ENCODE measurements at places on chromosomes 7 and 10.
A peak's percentile ranks its signal among the peaks of the same experiment; 100 is the strongest.

GRCh38 chr7:89687211-89687610 is 467.1 kb upstream of the STEAP1 start:
- no peak for DNase-seq

DNA sequence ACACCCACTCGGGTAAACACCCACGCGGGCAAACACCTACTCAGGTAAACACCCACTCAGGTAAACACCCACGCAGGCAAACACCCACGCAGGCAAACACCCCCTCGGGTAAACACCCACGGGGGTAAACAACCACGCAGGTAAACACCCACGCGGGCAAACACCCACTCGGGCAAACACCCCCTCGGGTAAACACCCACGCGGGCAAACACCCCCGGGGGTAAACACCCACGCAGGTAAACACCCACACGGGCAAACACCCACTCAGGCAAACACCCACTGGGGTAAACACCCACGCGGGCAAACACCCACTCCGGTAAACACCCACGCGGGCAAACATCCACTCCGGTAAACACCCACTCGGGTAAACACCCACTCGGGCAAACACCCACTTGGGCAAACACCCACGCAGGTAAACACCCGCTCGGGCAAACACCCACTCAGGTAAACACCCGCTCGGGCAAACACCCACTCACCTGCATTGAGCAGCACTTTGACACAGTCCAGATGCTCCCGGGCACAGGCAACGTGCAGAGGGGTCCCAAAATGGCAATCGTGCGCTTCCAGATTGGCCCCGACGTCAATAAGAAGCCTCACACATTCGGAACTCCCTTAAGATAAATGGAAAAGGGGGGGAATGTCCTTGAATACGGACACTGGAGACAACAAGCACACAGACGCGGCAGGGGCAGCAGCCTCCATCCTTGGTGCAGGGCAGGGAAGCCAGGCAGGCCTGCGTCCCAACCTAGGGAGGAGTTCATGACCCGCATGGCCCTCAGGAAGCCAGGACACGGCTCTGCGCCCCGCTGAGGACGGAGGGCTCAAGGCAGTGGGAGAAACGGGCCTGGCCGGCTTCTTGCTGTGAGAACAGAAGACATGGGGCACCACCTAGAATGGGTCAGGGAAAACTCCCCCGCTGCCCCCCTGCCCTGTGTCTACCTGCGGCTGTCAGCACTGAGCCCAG is 17.6 kb downstream of the ASB13 start:
- no peak for DNase-seq

DNA sequence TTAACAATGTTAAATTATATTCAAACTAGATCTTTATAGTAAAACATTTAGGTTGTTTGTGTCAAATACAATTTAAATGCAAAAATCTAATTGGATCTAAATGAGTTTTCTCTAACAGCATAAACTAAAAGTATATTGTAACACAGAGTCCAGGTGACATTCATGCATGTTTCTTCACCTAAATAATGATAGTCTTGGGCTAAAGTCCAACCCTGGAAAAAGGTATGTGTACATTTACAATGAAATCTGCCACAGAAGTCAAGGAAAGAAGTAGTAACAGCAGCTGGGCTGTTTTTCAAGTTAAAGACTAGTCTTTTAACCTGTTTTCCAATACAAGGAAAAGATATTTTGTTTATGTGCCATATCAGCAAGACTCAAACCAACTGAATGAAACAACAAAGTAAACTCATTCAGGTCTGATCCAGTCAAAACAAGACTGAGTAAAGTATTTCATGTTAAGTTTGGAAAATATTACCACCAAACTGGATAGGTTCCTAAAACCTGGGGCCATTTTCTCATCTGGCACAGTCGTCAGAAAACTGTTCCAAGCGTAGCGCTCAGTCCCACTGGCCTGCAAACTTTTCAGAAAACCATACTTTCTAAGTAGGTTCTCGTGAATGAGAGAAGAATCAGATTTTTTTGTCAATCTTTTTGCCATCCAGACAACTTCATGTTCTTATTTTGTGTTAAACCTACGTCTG is 349.2 kb downstream of the HGF start:
- no peak for DNase-seq

DNA sequence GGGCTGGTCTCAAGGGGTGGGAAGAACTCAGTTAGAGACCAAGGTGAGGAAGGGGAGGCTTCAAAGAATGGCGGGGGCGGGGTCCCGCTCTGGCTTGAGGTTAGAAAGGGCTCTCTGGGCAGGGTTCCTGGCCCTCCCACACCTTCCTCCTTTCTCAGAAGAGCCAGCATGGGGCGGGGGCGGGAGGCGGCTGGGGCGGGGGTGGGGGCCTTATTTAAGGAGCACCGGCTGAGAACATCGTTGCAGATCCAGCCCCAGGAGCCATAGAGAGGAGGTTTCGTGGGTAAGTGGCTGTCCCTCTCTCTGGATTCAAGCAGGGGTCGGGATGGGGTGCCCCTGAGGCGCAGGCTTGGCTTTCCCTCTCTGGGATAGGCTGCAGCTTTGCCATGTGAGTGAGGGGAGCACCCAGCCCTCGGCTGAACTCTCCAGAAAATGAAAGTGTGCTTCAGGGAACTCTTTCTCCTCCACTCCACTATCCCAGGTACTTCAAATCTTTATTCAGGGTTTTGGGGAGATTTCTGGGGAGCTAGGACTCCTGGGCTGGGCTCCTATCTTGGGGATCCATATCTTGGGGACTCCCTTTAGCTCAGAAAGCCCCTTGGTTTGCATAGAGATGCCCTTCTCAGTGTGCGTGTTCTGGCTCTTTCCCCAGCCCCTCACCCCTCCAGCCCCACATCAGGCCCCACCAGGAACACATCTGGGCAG is 3.3 kb upstream of the CUEDC2 start:
- peak; percentile 50 for DNase-seq

GRCh38 chr10:86266446-86267242 is 100.0 kb downstream of the GRID1 start:
- peak; percentile 32 for DNase-seq

DNA sequence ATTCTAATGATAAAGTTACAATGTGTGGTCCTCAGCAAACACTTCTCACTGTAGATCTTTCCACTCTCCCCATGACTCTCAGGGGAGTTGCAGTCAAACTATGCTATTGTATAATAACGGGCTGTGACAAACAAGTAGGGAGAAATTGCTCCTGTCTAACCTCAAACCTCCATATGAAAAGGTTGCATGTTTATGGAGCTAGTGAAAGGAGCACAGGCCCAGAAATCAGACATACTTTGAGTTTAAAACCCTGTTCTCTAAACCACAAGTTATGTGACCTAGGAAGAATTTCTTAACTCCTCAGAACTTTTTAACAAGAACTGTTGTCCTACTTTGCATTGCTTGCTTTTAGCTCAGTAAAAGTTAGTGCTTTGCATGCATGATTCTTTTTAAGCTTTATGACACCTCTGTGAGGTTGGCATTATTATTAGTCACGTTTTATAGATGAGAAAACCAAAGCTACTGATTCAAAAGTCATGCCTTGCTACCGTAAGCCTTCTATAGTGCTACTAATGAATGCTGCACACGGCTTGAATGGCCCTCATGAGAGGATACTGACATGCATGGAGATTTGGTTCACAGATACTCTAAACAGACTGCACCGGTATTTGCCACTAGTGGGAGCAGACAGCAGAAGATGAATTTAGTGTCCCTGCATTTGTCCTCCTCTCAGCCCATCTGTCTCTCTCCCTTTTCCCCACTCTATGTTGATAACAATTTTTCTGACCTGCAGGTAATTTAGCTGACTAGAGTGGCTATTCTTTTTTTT is 129.5 kb upstream of the PCGF5 start:
- no peak for DNase-seq

GRCh38 chr10:21497177-21497807 is 28.2 kb downstream of the SKIDA1 start:
- DNase-seq: peak; percentile 79

DNA sequence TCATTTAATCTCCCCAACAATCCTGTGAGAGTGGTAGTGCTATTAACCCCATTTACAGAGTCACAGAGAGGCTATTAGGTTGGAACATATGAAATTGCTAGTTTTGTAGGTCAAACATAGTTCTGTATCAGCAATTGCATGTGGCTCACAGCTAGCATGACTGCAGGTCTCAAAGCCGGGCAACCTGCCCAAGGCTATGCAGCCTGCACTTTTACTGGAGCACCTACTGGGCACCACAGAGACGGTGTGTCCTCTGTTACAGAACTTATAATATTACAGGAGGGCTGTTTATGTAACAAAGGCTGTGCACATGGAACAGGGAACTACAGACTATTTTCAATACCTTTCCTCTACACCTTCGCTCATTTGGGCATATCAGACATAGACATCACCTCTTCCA is 355.8 kb downstream of the RPS24 start:
- no peak for DNase-seq

Measured in ecto neural progenitor cell (in vitro differentiated cells).